Tibial nerve (tissue), 4 donors: ENCODE measurements at places on chromosomes 4 and X. TPM values are rescaled to one million over a fixed set of nuclear protein-coding genes. Genes with fewer than 3 reads are reported as not detected.

The SHROOM3 gene
- total RNA-seq, result 43.3 TPM

The QDPR gene
- 31.6 TPM for total RNA-seq

The RHOH gene
- total RNA-seq, result 0.98 TPM

The PCDH19 gene
- 5.5 TPM for total RNA-seq

The TRPC5OS gene
- total RNA-seq, result not detected

The PLXNB3 gene
- 47.9 TPM for total RNA-seq

The NRK gene
- total RNA-seq, result under 0.01 TPM

The KLF8 gene
- total RNA-seq, result 24.5 TPM

The SLITRK4 gene
- 1.3 TPM for total RNA-seq

The PLP1 gene
- 482 TPM for total RNA-seq

The DGKK gene
- not detected for total RNA-seq

The UBE2K gene
- total RNA-seq, result 22.4 TPM

The SPATA4 gene
- not detected for total RNA-seq

The SMIM10 gene
- total RNA-seq, result 15.3 TPM

The NWD2 gene
- total RNA-seq, result not detected

The GPRASP1 gene
- total RNA-seq, result 10.5 TPM

The ETDB gene
- not detected for total RNA-seq

The AMBN gene
- not detected for total RNA-seq

The PDS5A gene
- 61.8 TPM for total RNA-seq

The MANBA gene
- total RNA-seq, result 26.1 TPM

The GABRQ gene
- 0.90 TPM for total RNA-seq

The IL15 gene
- total RNA-seq, result 2.4 TPM

The EDNRA gene
- total RNA-seq, result 25.5 TPM

The FAM236B gene
- not detected for total RNA-seq

The FAM133A gene
- total RNA-seq, result 0.42 TPM

The LETM1 gene
- total RNA-seq, result 55.9 TPM

The C4orf50 gene
- total RNA-seq, result not detected
